ENCODE measurements at places on chromosomes 1 and 21.

DNA sequence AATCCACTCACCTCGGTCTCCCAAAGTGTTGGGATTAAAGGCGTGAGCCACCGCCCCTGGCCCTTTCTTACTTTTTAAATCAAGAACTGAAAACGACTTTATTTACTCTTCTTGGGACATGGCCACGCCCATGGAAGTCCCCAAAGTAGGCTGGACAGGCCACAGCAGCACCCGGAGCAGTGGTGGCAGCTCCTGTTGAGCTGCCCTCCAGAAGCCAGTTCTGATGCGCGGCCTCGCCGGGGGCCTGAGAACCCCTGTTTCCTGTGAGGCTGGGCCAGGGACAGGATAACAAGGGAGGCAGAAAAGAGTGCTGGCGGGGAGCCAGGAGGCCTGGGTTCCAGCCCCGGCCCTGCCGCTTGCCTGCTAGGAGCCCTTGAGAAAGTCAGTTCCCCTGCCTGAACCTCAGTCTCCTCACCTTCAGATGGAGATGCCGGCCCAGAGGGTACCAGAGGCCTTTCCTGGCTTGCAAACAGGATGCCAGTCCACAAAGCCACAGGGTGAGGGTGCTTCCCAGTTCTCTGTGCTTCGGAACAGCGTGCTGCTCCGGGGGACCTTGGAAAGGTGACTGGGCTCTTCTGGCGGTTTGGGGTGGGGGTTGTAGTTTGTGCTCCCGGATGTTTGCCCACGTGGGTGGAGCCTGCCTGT lies 59.4 kb downstream of the RUNX3 start:
- DNase-seq = no peak

- DNase-seq = no peak
These were observed 37.4 kb downstream of the CC2D1B start for GRCh38 chr1:52328615-52329014.

DNA sequence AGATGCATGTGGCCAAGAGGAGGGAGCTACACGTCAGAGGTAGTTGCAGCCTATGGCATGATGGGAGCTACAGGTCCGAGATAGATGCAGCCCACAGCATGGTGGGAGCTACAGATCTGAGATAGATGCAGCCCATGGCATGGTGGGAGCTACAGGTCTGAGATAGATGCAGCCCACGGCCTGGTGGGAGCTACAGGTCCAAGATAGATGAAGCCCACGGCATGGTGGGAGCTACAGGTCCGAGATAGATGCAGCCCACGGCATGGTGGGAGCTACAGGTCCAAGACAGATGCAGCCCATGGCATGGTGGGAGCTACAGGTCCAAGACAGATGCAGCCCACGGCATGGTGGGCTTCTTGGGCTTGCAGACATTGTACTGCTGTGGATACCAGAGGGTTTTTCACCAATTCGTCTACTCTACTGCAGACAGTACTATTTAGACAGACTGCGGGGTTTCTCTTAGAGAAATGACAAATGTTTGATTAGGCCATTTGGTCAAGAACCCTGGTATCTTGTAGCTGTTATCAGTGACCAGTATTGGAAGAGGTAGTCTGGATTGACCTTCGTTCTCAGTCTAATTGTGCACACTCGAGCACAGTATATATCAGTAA lies 127.4 kb downstream of the DHRS3 start:
- no peak for DNase-seq

- DNase-seq = no peak
These were observed 40.6 kb downstream of the TCP10L start for GRCh38 chr21:32544697-32545096.

DNA sequence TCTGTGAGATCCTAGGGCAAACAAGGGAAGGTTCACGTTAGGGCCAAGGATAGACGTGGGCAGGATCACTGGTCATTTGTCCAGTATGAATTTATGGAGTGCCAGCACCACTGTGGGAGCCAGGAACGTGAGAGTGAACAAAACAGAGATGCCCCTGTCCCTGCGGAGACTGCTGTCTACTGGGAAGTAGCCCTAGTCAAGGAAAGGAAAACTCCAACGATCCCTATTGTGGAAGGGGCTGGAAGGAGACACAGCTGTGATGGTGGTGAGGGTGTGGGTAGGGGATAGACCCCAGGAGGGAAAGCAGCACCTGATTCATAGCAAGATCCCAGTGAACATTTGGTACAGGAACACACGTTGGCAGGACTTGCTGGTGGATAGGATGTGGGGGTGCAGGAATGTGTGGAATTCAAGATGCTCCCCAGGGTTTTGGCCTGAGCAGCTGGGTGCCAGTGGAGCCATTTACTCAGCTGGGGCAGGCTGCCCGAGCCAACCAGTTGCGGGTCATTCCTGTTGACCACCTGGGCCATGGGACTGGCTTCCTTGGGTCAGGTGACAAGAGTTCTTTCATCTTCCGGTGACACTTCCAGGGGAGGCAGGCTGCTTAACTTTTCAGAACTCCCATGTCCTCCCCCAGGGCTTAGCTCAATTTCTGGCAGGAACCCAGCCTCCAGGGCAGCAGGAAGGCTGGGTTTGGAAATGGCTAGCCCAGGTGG lies 1.2 kb upstream of the ATP13A2 start:
- DNase-seq = no peak

DNA sequence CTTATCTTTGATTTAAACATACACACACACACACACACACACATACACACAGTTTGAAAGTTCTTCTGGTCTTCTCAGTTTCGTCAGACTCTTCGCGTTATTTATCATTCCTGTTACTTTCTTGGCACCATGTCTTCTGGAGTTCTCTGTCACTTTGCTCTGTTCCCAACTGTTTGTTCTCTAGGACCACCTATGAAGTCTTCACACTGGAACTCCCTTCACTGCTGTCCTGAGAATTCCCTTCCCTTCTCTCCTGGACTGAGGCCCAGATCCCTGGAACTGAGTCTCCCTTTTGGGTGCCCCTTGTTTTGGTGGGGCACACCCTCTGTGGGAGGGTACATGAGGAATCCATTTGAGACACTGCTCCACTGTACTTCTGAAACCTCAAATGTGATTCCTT lies 30.5 kb downstream of the ALG14 start:
- peak; percentile 32 for DNase-seq

All from tibial nerve (tissue), 4 donors.